Stimulated activated CD4-positive, alpha-beta T cell treated with anti-CD3 and anti-CD28 coated beads, Interleukin-2, amount 100 ng/mL, for 24 hours (primary cell): ENCODE measurements at places on chromosomes 6 and 20.
A peak's percentile ranks its signal among the peaks of the same experiment; 100 is the strongest.

DNA sequence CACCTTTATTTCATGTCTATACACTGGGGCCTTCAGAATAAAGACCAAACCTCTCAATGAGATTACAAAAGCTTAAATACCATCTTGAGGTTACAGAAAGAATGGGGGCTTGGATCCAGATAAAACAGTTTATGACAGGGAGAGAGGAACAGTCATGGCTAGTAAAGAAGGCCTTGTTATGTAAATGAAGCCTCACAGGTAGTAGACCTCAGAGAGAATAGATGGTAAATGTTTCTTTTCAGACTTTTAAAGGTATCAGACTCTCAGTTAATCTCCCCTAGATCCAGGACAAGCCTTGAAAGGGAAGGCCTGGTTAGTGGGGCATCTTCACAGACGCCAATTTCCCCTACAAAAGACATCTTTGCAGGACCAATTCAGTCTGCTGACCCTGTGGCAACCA lies 1325.6 kb downstream of the HACE1 start:
- DNase-seq: no peak

DNA sequence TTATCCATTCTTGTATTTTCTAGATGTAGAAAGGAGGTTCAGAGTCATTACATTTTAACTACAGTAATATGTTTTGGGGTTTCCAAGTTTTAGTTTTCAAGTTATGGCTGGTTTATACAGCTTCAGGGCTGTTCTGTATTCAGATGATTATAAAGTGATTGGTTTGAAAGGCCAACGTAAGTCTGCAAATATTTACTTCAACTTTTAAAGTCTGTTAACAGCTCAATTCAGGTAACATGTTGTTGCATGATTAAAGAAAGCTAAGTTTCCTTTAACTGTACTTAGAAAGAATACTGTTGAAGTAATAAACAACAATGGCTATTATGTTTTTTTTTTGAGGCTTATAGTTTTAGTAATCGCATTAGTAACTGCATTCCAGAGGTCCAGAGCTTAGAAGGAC lies 22.8 kb upstream of the GCLC start:
- DNase-seq: no peak

GRCh38 chr6:5172041-5172653 lies 87.0 kb downstream of the PPP1R3G start:
- no peak for DNase-seq

DNA sequence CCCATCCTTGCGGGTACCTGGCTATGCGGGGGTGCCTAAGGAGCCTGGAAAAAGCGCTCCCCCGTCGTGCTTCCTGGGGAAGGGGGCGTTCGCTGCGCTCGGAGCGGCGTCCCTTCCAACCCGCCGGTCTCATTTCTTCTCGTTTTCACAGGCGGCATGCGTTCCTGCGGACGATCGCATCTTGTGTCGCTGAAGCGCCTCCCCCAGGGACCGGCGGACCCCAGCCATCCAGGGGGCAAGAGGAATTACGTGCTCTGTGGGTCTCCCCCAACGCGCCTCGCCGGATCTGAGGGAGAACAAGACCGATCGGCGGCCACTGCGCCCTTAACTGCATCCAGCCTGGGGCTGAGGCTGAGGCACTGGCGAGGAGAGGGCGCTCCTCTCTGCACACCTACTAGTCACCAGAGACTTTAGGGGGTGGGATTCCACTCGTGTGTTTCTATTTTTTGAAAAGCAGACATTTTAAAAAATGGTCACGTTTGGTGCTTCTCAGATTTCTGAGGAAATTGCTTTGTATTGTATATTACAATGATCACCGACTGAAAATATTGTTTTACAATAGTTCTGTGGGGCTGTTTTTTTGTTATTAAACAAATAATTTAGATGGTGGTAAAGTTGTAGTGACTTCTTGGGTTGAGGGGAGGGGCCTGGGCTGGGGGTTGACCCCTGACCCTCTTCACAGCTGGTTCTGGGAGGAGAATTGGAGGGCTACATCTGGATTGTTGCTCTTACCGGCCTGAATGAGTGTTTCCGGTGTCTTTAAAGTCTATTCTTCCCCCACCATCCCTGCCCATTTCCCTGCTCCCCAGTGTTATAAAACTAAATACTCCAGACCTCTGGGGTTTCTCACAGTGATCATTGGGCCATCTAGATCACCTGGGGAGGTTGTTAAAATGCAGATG lies 1.1 kb downstream of the ID1 start:
- no peak for DNase-seq

DNA sequence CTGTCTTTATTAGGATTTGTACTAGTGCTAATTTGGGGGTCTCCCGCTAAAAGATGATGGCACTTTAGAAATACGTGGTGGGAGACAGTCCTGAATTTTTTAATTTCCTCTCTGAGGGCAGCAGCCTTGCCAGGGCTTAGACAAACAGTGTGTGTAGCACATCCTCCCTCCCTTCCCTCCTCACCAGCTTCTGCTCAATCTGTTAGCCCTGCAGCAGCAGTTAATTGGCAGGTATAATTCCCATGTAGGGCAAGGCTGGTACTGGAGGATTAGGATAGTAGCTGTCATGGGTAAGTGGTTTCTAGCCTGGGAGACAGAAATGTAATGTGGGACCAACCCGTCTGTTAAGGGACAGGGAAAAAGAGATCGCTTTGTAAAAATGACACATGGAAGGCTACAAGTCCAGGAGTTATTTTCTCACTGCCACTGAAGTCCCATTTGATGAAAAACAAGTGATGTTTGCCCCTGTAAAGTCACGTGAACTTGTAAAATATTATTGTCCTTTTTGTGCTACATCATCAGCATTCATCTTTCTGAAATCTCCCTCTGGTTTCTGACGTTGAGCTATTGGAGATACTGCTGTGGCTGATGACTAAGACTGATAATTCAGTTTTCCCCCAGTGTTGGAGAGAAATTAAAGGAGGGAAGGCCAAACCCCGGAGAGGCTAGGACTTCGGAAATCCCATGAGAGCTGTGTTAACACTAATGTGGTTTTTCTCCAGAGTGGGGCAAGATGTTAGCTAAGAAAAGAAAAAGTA lies 40.6 kb downstream of the CTNNBL1 start:
- no peak for DNase-seq

GRCh38 chr6:77136086-77136485 lies 327.2 kb downstream of the HTR1B start:
- DNase-seq: no peak

DNA sequence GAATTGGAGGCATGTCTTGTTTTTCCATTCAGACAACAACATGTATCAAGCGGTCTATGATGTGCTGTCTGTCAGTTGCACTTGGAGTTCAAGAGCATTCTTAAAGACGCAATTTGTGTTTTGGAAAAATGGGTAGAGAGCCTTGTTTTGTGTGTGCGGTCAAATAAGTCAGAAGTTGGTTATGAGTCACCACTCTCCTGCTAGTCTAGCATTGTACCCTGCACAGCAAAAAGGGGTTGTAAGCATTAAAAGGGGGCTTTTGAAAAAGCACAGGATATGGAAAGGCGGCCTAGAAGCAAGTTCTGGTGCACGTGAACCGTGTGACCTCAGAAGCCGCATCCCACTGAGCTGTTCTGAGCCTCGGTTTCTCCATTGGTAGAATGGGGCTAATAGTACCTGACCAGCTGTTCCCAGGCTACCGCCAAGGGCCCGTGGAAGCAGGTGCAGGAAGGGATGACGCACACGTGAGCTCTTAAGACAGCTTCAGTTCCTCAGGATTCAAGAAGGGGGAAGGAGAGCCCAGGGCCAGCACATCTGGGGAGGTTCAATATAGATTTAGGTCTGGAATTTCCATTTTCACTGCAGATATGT lies 61.6 kb upstream of the SNX9 start:
- DNase-seq: peak; percentile 58

GRCh38 chr6:127737768-127738167 lies 160.8 kb downstream of the C6orf58 start:
- DNase-seq: no peak

GRCh38 chr20:44137266-44137801 lies 49.7 kb downstream of the JPH2 start:
- DNase-seq: no peak

DNA sequence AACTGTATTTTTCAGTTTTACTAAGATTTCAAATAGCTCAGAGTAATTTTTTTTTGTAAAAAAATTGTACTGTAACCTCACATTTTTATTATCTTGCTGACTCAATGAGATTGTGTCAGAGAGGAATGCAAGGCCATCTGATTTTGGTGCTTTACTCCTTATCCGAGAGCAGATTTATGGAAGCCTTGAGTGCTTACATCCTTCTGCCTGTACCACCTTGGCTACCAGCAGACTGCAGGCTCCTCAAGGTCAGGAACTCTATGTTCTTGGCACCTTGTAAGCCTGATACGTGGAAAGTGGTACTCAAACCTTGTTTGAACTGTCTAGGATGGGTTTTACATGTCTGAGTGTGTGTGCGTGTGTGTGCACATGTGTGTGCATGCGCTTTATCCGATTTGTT lies 80.1 kb upstream of the MLIP start:
- no peak for DNase-seq

DNA sequence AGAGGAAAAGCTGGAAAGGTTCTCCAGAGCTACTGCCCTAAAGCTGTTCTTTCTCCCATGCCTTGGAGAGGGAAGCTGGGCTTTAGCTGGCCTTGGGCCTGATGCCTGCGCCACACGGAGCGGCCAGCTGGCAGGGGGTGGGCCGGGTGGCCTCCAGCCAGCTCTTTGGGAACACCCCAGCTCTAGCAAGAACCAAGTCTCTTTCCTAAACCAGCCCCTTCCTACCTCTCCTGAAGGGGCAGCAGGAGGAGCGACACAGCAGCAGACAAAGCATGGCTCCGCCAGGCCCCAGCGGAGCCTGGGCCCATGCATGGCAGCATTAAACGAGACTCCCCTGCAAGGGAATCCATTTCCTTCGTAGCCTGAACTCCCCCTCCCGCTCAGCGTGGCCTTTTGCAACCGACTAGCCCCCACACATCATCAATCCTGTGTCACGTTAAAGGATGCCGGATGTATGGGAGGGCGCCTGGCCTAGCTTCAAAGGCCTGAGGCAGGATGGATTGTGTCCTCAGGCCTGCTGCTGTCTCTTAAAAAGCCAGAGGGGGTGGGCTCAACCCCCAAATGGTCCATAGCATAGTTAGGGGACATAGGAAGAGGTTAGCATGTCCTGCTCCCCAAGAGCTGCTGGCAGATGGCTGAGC lies 14.0 kb downstream of the MRPS18A start:
- DNase-seq: no peak

DNA sequence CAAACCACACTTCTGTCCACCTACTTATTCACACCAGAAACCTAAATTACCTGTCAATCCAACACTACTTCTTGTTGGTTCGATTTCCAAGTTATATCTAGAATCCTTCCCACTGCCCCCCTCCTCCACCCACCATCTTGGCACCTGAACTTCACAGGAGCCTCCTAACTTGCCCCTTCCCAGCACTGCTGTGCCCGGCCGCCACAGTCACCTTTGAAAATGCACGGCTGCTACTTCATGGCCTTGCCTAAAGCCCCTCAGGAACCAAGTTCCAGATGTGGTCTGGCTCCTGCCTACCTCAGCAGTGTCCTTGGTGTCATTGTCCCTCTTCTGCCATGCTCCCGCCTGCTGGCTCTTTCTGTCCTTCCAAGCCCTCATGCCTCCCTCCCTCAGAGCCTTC lies 31.2 kb downstream of the PKIG start:
- DNase-seq: no peak

GRCh38 chr20:43682446-43682845 lies 15.5 kb downstream of the MYBL2 start:
- DNase-seq: no peak

DNA sequence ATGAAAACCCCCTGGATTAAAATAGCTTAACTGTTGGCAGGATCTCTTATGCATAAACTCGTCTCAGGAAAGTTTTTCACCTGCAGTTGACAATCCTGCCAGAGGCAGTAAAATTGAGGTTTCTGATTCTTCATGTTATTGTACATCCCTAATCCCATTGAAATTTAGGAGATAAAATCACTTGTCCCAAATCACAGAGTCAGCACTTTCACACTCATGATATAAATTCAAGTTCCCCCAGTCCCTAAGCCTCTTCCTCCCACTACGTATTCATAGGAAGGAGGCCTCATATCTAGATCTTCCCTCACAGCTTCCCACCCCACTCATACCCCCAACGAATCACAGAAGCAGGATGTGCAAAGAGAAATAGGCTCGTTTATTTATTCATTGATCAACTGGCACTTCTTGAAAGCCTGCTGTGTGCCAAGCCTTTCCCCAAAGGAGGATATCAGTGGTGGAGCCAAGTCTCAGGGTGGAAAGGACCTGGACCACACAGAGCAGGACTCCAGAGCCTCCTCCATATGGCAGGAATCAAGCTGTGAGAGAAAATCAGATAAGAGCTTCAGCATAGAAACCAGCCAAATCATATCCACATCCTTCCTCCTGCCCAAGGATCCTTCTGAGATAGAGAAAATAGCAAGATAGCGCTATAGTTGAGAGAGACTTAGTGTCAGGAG lies 2.3 kb downstream of the SLPI start:
- DNase-seq: no peak
